ENCODE measurements at places on chromosomes 11 and 22.

- DNase-seq = no peak
These were observed 151.6 kb upstream of the MTMR2 start for GRCh38 chr11:96075532-96075959.

GRCh38 chr22:42799461-42800405 is 57.3 kb downstream of the ARFGAP3 start:
- no peak for DNase-seq

- DNase-seq = peak; percentile 95
These were observed 19.4 kb downstream of the TEAD1 start for GRCh38 chr11:12693479-12694182.

DNA sequence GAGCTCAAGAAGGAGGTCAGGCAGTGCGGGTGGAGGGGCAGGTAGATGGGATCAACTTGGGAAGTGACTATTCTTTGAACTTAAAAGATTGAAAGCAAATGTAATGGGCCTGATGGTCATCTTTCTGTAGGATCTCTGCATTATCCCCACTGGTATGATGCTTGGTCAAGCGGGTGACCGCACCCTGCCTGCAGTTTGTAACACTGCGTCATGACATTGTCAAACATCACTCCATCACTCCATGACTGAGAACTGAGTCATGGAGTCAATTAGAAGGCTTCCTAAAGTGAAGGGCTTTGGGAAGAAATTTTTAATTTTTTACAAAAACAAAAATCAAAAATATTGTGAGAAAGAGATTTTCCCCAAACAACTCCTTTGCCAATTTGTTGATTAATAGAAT is 62.4 kb upstream of the BMAL1 start:
- DNase-seq = no peak

Measured in NCI-H1105 treated with DMSO at 0.1 percent for 48 hours (cell line).